Esophagus squamous epithelium (tissue), 5 donors: ENCODE measurements at places on chromosomes 16 and 17.

GRCh38 chr16:58502217-58502921 lies 2.4 kb downstream of the NDRG4 start:
- no peak for DNase-seq

GRCh38 chr16:73058616-73059409 lies 10.9 kb upstream of the ZFHX3 start:
- no peak for DNase-seq

DNA sequence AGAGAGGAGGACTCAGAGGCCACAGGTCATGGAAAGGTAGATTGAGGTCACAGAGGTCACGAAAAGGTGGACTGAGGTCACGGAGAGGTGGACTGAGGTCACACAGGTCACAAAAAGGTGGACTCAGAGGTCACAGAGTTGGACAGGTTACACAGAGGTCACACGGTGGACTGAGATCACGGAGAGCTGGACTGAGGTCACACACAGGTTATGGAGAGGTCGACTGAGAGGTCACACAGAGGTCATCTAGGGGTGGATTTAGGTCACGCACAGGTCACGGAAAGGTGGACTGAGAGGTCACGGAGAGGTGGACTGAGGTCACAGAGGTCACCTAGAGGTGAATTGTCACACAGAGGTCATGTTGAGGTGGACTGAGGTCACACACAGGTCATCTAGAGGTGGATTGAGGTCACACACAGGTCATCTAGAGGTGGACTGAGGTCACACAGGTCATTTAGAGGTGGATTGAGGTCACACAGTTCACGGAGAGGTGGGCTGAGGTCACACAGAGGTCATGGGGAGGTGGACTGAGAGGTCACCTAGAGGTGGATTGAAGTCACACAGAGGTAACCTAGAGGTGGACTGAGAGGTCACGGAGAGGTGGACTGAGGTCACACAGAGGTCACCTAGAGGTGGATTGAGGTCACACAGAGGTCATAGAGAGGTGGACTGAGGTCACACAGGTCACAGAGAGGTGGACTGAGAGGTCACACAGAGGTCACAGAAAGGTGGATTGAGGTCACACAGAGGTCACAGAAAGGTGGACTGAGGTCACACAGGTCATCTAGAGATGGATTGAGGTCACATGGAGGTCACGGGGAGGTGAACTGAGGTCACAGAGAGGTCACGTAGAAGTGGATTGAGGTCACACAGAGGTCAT lies 26.7 kb upstream of the JPT2 start:
- DNase-seq: no peak

GRCh38 chr16:56222474-56222997 lies 31.2 kb downstream of the GNAO1 start:
- DNase-seq: no peak

DNA sequence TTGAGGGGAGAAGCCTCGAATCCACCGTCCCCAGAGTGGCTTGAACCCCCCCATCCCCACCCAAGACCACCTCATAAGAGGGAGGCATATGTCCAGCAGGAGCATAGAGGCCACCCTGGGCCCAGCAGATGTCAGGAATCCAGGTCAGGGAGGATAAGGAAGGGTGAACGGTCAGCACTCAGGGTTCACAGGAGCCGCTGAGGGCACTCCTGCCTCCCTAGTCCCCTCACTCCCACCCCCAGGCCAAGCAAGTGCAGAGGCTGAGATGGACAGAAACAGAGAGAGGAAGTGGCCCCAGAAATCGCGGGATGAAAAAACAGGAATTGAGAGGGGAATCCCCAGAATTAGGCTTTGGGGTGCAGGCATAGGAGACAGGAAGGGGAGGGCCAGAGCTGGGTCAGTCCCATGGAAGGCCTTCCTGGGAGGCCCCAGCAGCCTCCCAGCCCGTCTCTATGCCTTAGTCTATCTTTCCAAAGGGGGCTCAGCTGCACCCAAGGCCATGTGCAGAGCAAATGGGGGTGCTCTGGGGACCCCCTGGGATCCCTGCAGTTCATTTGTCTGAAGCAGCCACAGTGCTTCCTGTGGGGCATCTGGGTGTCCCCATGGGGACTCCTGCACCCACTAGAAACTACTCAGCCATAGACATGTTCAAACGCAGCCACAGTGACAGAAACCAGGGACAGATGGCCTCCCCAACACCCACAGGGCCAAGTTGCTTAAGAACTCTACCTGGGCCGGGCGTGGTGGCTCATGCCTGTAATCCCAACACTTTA lies 1.7 kb downstream of the CMTM3 start:
- DNase-seq: no peak

- DNase-seq: no peak
Observed at GRCh38 chr17:35578929-35579432, 610 bp upstream of the PEX12 start.

GRCh38 chr16:68563631-68564381 lies 24.7 kb downstream of the ZFP90 start:
- DNase-seq: no peak

DNA sequence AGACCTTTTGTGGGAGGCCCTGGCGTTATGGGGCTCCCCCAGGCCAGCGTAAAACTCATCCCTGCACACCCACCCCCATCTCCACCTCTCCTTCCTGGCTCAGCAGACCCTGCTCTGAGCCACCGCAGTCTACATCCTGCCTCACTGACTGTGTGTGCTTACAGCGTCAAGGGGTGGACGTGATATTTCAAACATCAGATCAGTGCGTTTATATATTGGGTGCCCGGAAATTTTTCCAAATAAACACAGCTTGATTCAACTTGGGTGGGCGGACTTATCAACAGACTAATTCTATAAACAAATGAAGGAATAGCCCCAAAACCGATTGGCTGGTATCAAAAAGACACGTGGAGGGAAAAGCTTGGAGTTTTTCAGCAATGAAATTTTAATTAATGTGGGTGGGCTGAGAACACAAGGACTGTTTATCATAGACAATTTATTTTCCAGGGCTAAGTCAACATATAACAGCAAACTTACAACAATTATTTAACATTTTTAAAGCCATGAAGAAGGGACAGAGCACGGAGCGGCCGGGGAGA lies at the start of gene FOXL1:
Gene FOXL1 (plus strand): TSS at position 489 of the 539 bp plus-strand sequence. CDS start 175 bp downstream, outside the sequence.
- no peak for DNase-seq

GRCh38 chr17:73679476-73679875 lies 35.2 kb upstream of the SDK2 start:
- no peak for DNase-seq

- no peak for DNase-seq
Observed at GRCh38 chr17:38748149-38748891, at the start of gene PCGF2. PCGF2 (minus strand) TSS chr17:38748336; CDS start chr17:38740402, 7,934 bp downstream.

DNA sequence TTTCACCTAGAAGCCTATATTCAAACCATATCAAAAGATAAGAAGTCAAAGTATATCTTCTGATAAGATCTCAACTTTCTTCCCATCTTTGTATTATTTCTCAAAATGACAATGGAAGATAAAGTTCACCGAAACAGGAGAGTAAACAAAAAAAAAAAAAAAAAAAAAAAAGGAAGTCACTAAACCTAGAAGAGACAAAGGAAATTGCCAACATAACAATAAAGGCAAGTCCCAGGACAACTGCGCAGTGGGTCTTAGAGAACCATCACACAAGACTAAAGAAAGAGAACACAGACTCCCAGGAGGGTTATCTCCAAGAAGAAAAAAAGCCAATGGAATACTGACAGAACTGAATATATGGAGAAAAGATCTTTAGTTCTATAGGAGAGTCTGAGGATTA lies 65.7 kb downstream of the SMURF2 start:
- DNase-seq: no peak

DNA sequence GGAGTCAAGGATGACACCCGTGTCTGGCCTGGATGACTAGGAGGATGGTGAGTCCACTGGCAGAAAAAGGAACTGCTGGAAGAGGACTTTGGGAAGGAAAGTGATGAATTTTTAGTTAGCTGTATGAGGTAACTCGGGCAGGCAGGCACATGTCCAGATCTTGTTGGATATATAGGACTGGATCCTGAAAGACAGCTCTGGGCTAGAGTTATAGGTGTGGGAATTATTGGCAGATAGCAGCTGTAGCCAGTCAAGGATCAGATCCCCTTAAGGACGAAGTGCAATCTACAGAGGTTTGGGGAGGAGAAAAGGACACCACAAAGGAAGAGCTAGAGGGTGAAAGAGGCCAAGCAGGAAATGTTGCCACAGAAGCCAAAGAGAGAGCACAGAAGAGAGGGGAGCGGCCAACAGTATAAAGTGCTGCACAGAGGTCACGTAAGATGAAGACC lies 10.1 kb downstream of the CYB5D1 start:
- no peak for DNase-seq

DNA sequence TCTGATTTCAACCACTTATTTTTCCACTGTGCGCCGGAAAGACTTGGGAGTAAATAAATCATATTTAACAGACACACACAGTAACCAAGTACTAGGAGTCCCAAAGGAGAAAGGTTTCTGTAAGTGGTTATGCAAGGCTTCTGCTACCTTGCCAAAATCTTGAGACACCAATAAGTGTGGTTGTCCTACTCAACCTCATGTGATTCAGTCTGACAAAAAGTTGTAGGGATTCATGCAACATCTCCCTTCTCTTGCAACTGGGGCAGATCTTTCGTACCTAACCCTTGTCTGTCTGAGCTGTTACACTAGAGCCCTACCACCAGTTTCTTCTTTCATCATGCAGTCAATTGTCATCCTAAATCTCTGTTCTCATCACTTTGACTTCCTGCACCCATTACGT lies 69.9 kb upstream of the NUDT7 start:
- DNase-seq: no peak

- DNase-seq: no peak
Observed at GRCh38 chr17:77388384-77389306, 247.9 kb downstream of the SEC14L1 start.

- DNase-seq: no peak
Observed at GRCh38 chr17:67071595-67071994, 27.2 kb downstream of the CACNG1 start.

DNA sequence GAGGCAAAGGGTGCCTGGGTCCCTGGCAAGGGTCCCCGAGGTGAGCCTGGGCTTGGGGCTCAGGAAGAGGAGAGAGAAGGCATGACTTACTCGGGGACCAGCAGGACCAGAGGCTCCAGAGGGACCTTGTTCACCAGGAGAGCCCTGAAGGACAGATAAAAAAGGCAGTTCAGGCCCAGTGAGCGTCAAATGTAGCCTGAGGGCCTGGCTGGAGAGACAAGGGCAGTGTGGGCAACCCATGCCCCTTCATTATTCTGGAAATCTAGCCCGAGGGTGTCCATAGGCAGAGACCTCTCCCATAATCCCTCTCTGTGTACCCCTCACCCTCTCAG lies 14.1 kb downstream of the COL1A1 start:
- DNase-seq: no peak

DNA sequence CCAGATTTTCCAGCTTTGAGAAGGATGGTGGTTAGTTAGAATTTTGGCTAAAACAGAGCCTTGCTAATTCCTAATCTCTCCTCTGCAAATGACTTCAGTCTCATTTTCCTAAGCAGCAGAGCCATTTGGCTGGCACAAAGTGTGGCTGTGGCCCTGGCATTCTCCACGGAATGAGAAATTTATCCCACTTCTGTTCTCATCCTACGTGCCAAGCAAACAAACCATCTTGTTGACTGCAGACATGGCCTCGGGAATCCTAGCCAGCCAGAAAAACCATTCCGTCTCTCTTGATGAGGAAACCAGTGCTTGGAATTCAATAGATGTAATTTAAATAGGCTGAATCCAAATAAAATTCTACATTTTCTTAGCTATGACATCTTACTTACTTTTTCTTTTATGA lies 34.1 kb upstream of the ELAC2 start:
- no peak for DNase-seq
